CD4-positive, alpha-beta T cell treated with Interferon gamma for 1 hour (primary cell): ENCODE measurements at places on chromosomes 3 and 15.

DNA sequence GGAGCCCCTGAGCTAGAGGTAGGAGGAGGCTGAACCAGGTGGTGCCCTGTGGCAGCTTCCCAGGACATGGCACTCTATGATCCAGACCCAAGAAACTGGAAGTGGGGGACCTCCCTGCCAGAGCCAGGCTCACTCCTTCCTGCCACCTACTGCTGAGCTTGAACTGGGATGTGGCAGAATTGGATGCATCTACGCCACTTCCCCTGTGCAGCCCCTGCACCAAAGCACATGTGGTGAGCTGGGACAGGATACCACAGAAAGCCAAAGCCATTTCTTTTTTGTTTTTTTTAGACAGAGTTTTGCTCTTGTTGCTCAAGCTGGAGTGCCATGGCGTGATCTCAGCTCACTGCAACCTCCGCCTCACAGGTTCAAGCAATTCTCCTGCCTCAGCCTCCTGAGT is 518.0 kb upstream of the PPP2R3A start:
- DNase-seq, result no peak

DNA sequence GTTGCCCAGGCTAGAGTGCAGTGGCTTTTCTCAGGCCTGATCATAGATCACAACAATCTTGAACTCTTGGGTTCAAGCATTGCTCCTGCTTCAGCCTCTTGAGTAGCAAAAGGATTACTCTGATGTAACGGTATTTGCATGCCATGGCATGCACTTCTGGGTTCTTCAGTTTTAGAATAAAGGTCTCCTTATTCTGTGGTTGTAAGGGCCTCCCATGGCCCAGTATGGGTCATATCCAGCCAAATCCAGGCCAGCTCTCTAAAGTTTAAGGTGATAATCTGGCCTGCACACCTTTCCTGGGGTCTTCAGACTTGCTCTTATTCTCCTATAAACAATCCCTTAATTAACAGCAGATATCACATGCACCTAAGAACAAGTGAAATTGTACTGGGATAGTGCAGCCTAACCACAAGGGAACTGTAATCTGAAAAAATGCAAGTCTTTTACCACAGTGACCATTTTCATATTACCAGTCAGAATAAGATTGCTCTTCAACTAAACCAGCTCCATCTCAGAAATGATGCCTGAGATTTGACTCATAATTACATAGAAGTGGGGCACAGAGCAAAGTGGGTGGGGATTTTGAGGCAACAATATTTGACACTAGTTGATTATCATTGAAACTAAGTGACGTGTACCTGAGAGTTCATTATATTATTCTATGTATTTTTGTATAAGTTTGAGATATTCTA is 25.4 kb downstream of the COMMD2 start:
- no peak for DNase-seq

GRCh38 chr3:179189759-179190158 is 41.6 kb downstream of the PIK3CA start:
- DNase-seq, result no peak

DNA sequence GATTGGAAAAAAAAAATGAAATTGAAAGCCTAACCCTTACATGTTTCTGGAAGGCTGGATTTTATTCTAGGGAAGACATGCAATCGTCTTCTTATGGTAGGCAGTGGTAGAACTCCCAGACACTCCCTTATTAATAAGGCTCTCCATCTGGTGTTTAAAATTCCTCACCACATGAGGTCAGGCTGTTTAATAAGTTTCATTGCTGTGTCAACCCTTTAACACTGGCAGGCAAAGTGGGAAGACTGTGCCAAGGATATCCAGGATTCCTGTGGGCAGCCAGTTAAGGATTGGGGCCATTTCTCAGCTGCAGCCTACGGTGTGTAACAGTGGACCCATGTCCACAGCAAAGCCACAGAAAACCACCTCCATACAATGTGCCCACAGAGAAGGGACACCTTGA is 225.5 kb upstream of the CHRM5 start:
- DNase-seq, result no peak

DNA sequence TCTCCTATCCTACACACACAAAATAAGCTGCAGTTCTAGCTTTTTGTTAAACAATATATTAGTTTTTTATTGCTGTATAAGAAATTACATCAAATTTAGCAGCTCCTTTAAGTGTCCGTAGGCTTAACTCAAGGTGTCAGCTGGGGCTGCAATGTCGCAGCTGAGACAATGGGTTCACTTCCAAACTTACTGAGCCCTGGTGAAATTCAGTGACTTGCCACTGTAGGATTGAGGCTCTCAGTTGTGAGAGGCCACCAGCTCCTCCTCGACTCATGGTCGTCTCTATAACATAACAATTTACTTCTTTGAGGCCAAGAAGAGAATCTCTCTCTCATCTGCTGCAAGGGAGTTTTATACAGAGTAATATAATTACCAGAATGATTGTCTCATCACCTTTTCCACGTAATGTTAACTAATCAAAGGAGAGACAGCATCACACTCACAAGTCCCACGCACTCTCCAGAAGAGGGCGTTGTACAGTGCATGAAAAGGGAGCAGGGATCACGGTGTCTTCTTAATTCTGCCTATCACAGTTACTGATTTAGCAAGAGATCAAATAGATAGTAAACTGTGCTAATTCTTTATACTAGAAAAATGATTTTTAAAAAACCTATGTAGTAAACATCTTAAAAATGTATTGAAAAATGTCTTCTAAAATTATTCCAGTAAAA is 735.6 kb upstream of the GBE1 start:
- DNase-seq, result no peak

DNA sequence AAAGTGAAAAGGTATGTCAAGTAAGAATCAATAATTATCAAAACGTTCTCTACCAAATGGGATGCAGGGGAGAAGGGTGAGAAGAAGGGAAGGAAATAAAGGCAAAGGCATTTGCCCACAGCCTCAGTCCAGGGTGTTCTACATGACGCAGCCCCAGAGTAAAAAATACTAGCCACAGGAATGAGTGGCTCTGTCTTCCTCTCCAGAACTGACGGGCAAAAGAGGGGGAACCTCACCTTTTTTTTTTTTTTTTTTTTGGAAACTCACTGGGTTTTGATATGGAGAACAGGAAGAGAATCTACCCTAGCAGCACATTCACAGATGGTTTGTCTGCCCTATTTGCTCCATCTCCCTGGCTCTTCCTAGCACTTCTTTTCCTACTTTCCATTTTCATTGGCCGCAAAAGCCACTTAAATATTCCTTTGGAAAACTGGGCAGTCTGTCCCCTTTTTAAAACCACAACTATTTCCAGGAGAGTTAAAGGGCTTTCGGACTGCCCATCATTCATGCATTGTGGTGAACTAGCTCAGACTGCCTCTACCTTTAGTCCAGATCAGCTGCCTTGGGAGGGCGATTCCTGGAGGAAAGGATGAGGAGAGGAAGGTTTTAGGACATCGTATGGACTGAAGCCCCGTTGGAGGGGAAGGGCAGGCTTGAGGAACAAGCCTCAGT is 28.2 kb downstream of the B3GNT5 start:
- no peak for DNase-seq

GRCh38 chr3:158672215-158673176 is at the start of gene LXN:
LXN (minus strand) TSS chr3:158672648; CDS start chr3:158672478, 170 bp downstream.
- DNase-seq, result peak; percentile 73

DNA sequence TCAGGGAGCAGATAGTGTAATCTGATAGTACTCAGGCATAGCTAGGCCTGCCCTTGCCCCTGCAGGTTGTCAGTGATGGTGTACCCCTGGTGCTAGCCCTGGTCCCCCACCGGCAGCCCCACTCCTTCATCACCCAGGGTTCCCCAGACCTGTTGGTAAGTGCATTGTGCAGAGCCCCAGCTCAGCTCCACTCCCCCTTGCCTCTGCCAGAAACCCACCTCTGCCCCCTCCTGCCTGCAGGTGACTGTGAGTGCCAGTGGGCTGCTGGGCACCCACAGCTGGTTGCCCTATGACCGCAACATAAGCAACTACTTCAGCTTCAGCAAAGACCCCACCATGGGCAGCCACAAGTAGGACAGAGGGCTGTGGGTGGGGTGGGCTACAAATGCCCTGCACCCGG is 27.5 kb downstream of the NBEAL2 start:
- DNase-seq, result no peak

DNA sequence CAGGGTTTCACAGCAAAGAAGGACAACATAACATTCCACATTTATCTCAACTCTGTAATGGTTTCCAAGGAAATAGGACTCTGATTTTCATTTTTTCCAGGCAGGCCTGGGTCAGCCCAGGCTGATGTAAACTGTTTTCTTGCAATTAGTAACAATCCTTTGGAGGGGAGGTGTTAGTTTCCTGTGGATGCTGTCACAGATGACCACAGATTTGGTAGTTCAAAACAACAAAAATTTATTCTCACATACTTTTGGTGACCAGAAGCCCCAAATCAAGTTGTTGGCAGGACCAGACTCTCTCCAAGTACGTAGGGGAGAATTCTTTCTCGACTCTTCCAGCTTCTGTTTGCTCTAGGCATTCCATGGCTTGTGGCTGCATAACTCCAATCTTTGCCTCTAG is 88.0 kb downstream of the EDEM1 start:
- no peak for DNase-seq

- no peak for DNase-seq
These were observed 18.9 kb downstream of the CYP19A1 start for GRCh38 chr15:51319539-51319938.

DNA sequence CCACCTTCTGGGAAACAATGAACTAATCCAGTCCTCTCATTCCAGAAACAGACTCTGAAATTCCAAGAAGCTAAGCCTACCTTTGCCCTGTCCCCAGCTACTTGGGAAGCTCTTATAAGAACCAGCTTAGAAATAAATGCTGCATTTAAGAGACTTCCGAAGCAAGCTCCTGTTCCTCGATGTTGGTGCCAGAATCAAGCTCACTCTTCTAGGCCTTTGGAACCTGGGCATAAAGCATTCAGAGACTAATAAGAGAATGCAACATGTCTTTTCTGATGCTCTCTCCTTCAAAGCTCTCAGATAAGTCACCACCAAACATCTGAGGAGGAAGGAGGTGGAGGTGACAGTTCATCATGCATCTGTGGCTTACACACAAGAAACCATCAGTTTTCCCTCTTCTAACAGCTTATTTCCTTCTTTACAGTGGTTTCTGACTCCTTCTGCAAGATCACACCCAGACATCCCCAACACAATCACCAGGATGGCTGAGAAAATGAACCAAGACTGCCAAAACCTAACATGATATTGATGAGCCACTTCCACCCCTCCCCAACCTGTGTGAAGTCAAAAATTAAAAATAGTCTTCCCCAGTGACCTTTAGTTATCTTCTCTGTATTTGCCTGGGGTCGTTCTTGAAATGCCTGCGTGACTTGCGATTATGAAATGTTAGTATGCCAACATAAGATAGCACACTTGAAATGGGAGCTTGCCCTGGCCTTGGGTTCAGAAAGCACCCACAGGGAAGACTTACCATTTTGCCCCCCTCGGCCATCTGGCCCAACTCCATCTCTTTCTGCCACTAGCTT is 11.5 kb downstream of the ARHGEF3 start:
- DNase-seq, result no peak

DNA sequence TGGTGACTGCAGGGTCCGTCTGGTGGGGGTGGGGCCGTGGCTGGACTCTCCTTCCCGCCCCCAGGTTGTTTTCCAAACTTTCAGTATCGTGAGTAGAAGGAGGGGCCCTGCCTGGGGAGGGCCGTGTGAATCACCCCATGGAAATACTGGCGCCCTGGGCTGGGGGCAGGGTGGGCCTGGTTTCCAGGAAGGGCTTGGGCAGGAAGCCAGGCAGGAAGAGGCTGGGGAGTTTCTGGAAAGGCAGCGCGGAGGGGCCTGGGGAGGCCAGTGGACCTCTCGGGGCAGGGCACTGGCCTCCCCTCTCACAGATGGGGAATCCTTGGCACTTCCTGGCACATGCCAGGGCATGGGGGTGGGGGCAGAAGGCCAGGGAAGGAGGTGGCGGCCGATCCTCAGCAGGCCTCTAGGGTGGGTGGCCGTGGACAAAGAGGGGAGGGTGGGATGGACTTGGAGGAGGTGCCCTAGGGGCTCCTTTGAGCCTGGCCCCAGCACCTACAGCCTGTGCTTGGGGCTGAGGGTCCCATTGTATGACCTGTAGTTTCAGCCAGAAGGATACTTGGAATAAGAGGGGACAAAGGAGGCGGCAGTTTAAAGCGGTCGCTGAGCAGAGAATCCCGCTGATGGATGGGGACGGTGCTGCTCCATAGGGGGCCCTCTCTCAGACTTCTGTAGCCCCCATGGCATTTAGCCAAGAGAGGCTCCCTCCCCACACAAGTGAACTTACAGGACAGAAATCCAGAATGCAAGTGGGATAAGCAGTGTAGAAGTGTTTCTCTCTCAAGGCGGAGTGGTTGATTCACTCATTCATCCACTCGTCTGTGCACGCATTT is 56.5 kb upstream of the GATA2 start:
- no peak for DNase-seq

DNA sequence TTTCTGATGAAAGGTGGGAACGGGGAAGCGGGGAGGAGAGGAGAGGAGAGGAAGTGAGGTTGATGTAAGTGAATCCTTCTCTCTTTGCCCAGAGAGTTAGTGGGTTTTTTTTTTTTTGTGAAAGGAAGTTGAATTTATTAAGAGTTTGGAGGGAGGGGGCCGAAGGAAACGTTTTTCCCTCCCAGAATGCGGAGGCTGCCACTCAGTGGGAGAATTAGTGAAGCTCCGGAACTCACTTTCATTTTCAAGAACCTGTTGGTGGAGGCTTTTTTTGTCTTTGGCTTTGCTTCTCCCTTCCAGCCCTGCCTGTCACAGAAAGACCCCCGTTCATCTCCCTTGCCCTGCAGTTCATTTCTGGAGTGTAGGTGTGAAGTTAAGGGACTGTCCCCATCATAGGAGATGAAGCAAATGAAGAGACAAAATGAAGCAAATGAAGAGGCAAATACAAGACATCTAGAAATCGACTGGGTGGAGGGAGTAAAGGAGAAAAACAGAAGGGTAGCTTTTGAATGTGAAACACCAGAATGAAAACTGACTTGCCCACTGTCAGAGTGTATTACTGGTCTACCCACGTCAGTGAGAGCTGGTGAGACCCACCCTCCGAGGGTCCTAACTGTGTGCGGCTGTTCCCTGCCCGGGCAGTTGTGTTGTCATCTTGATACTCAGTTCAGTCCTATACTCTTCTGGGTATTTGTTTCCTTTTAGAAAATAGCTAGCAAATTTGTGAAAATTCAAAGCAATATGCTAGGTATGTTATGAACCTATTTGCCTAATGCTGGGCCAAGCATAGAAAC is 91.5 kb downstream of the ITPR1 start:
- no peak for DNase-seq

- no peak for DNase-seq
These were observed 52.7 kb upstream of the ATOSA start for GRCh38 chr15:52731732-52732470.

- no peak for DNase-seq
These were observed 83.7 kb upstream of the C15orf39 start for GRCh38 chr15:75117993-75118392.

- no peak for DNase-seq
These were observed 4.8 kb upstream of the CSRNP1 start for GRCh38 chr3:39158148-39158715.

- DNase-seq, result no peak
These were observed 1.9 kb upstream of the SLC27A2 start for GRCh38 chr15:50180091-50180490.

- DNase-seq, result no peak
These were observed 9.7 kb downstream of the EPHB1 start for GRCh38 chr3:134804508-134805480.

DNA sequence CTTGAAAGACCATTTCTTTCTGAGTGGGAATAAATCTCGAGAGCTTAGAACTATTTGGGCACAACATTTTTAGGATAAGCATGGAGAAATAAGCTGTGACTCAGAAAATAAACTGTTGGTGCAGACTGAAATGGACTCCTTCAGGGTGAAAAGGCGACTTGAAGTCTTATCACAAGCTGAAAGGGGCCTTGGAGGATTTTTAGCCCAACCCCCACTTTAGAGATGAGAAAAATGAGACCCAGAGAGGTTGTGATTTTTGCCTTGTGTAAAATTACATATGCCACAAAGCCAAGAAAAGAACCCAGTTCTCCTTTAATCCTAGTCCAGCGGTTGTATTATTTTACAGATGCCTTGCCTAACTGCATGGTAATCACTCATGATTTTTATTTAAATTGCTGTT is 1.5 kb downstream of the ATP1B3 start:
- no peak for DNase-seq
